ENCODE measurements at places on chromosomes 13 and 19.

DNA sequence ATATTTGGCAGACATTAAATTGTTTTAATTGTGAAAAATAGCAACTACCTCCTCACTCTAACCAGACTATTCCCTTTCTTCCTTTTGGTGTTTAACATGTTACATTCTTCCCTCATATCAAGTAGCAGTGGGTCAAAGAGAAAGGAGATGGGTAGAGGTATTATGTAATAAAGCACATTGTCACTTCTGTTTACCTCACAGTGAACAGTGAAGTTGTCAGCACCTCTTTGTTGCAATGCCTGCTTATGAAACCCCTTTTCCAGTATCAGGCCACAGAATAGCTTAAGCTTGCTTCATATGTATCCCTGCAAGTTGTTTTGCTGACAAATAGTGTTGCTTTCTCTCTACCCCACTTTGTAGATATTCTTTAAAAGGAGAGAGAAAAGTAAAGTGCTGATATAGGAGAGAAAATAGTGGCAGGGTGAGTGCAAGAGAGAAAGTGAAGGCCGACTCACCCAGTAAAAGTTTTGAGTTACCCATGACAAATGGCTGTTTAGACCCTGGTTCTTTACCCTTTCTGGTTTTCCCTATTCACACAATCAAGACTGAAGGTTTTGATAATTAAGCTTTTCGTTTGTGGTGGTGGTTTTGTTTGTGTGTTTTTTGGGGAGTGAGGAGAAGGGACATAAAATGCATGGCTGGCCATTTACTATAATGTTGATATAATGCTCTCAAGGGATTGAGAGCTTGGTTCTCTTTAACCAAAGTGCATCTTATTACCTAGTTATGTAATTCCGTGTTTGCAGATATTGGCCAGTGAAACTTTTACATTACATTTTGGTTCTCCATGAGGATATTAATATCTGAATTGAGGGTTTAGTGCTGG lies 3.7 kb downstream of the ITM2B start:
- no peak for DNase-seq

GRCh38 chr19:43848821-43849220 lies 21.7 kb downstream of the ZNF283 start:
- no peak for DNase-seq

DNA sequence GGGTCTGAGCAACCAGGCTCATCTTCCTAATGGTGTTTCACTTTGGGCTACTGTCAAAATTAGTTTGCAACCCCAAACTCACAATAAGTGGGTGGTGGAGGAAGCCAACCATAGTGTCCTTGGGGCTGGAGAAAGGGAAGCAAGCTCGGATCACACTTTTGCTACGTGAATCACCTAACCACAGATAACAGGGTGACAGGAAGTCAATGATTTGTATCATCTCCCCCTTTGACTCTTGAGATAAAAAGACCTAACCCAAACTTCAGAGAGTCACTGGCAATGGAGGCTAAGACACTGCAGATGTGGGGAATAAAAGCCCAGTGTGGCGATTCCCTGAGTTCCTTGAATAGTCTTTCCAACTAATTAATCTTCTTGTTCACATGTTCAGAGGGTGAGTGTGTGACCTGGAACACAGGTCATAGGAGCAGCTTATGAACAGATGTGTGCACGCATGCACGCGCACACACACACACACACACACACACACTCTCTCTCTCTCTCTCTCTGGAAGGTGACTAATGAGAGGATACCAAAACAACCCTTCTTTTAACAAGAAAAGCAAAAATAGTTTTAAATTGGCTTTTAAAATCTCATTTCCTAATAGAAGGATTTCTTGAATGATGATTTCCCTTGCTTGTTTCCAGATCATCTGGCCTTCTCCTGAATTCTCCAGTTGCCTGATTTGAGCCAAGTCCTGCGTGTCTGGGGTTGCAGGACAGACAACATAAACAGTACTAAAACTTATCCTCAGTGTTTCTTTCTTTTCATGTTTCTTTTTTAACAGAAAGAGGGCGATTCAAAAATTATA lies 21.2 kb upstream of the DOCK9 start:
- peak; percentile 45 for DNase-seq

DNA sequence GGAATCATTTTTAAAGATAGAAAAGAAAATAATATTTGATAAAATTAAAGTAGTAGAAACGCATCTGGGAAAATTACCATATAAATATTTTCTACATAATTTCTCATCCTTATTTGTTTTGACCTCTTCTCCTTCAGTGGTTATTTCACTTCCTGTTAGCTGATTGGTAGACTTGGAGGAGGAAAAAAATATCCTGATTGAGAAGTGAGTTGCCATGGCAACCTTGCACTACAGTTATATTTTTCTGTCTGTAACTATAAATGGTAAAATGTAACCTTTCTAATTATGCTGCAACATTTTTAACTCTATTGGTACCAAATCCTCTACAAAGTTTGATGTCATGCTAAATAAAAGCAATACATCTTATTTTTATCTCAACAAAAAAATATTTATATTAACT lies 45.2 kb downstream of the SCEL start:
- no peak for DNase-seq

DNA sequence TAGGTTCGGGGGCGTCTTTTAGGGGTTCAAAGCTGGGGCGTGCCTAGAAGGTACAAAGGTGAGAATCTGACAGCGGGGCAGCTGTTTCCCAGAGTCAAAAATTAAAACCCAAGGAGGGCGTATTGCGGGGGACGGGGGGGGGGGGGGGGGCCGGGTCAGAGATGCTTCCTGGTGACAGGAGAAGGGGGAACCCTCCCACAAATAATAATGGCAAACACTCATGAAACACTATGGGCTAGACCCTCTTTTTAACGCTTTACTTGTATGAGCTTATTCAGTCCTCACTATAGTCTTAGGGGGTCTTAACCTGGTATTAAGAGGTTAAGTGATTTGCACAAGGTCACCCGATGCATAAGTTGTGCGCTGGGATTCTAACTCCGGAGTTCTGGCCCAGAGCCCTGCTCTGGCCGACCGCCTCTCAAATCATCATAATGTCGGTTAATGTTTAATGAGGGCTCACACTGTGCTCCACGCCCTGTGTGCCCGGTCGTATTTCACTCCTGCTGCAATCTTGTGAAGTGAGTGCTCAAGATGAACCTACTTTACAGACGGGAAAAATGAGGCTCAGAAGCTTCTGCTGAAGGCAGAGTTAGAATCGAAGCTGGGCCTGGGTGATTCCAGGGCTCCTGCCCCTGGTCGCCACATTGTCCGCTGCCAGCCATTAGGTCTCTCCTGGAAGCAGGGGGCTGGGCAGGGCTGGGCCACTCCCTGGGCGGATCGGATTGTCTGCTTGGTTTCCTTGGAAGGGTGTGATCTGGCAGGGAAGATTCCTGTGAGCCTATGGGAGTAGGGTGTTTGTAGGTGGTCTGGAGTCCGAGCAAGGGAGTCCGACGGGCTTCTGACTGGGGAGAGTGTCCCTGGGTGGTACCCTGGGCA lies 964 bp downstream of the PAK4 start:
- DNase-seq = no peak

DNA sequence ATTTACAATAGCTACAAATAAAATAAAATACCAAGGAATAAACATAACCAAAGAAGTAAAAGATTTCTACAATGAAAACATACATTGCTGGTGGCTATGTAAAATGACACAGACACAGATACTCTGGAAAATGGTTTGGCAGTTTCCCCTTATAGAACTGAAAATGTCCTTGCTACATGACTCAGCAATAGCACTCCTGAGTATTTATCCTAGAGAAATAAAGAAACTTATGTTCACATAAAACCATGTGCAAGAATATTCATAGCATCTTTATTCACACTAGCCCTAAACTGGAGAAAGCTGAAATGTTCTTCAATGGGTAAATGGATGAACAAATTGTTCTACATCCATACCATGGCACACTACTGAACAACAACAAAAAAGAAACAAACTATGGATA lies 100.2 kb upstream of the RFC3 start:
- DNase-seq = no peak

GRCh38 chr19:16645140-16645539 lies 14.8 kb downstream of the SMIM7 start:
- no peak for DNase-seq

DNA sequence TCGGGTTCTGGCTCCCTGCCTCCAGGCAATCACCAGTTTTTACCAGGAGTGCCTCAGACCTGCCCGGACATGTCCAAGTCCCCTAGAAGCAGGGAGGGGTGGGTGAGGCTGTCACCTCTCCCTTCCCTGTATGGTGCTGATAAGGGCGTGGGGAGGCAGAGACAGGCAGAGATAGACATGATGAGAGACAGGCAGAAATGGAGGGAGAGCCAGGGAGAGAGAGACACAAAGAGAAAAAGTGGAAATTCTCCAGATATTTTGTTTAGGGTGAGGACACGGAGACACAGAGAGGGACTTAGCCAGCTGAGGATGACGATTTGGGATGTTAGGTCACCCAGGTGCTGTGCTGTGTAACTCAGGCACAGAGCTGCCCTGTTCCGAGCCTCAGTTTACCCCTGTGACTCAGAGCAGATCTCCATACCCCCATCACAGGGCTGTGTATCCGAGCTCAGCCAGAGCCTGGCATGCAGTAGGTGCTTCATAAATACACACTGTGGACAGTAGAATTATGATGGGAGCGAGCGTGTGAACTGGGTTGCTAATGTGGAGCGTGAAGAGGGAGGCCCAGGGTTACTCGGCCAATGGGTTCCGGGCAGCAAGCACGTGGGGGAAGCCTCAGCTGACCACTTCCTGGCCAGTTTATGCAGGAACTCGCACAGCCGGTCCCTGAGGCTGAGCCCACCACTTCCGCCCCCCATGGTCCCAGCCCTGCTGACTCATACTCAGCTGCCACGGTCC lies 11.9 kb upstream of the GDF15 start:
- DNase-seq = peak; percentile 98

DNA sequence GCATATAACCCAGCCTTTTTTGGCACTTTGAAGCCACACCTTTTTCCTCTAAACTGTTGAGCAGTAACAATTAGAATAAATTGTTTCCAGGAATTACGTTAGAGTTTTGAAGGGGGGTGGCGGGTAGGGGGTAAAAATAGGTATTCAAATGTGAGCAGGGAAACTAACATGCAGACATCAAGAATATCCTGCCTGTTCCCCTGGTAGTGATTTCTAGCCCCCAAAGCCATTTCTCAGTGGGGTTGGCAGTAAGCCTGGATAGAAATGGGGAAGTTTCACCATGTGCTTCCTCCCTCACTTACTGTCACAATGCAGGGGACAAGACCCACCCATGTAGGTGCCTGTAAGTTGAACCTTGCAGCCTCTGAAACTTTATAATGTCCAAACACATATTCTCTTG lies 3.8 kb downstream of the DOCK9 start:
- no peak for DNase-seq

All from M059J (cell line).